Stimulated activated CD8-positive, alpha-beta memory T cell treated with anti-CD3 and anti-CD28 coated beads, Interleukin-4, amount 100 ng/mL, for 4 hours (primary cell): ENCODE measurements at places on chromosomes 5 and 9.

- no peak for DNase-seq
Observed at GRCh38 chr5:118461436-118461835, 526.9 kb downstream of the DTWD2 start.

GRCh38 chr9:104747565-104748358 lies at the start of gene NIPSNAP3A:
NIPSNAP3A (plus strand) TSS chr9:104747683; CDS start chr9:104747793, 110 bp downstream.
- peak; percentile 67 for DNase-seq

- no peak for DNase-seq
Observed at GRCh38 chr5:167171056-167171455, 1120.4 kb upstream of the WWC1 start.

- no peak for DNase-seq
Observed at GRCh38 chr9:35406183-35406959, 83.5 kb upstream of the RUSC2 start.

DNA sequence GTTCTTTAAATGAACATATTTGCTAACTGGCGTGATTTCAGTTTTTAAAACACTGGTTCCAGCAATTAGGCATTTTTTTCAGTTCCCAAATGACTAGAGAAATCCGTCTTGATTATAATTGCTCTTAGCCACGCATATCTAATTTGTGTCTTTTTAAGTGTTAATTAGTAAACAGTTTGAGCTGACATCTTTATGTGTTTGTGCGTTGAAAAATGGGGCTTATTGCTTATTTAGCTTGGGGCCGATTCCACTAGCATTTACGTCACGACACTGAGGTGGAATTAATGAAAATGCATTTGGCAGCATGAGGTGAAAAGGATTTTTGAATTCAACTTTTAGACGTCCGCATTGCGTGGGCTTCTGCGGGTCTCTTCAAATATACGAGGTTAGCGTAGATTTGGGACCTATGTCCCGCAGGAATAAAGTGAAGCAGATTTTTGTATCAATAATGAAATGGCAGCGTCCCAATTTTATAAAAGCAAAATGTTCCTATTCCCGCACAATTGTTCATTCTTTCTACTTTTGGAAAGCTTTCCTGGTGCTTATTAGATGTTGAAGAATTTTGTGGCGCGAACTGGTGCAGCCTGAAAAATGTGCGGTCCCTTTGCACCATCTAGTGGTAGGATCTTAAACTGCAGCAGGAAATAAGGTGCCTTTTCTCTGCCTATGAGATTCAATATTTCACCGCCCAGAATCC lies 122.7 kb upstream of the LMX1B start:
- DNase-seq = no peak

GRCh38 chr5:110957934-110958333 lies 113.6 kb upstream of the TSLP start:
- no peak for DNase-seq

DNA sequence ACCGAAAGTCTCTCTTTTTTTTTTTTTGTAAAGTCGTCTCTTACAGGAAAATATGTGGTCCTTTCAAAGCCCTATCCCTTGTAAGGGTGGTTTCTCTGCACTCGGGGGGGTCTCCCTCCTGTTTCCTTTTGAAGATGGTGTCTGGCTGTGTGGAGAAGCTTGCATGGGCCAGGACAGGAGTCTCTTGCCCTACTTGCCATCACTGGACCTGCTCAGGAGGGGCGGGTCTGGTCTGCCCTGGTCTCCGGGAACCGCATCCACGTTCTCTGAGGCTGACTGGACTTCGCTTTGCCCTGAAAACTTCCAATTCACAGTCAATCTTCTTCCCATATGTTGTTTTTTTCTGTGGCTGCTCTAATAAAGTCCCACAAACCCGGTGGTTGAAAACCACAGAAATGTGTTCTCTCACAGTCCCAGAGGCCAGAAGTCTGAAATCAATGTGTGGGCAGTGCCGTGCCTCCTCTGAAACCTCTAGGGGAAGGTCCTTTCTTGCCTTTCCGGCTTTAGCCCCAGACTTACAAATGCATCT lies 92.9 kb upstream of the IER5L start:
- no peak for DNase-seq

DNA sequence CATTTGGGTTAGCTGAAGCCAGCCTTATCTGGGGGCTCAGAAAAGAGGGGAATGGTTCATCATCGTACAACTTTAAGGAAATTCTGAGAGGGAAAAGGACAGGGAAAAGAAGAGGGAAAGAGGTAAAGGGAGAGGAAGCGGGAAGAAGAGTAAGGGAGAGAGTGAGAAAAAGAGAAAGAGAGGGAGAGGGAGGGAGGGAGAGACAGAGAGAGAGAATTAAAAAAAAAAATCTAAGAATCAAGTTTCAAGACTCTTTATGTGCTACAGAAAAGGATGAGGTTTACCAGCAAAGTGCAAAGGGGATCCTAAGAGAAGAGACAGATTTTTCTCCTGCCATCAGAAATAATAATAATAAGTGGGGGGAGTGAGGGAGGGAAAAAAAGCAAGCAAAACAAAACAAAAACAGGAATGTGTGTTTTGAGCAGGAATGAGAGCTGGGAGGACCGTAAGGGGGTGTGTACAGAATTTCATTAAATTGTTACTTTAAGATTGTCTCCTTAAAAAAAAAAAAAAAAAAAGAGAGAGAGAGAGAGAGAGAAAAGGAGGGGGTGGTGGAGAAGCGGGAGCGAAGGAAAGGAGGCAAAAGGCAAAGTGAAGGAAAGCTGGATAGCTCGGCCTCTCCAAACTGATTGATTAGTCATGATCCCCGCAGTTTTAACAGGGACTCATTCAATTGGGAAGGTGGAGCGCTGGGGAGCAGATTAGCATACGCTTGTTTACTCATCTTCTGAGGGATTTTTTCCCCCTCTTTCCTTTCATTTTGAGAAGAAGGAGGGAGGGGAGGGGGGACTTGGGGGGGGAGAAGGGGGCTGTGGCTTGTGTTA lies 438 bp upstream of the PAPPA start:
- DNase-seq = no peak

DNA sequence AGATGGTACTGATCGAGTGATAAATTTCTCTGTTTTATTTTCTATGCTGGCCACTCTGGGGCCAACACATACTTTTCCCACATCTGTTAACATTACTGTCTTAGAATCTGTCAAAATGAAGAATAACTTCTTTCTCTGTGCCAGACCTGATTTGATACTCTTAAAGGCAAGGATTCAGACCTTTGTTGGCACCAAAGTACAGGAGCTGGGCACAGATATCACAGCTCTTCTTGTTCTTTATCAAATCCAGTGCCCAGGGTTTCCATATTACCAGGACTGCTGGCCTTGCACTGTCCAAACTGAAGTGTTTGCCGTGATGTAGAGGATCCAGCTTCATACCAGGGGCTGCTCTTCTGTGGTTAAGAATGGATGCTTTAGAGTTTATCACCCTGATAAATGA lies 20.9 kb downstream of the ZNF474 start:
- no peak for DNase-seq
